ENCODE measurements at places on chromosomes 1 and 21.

GRCh38 chr1:245481261-245481660 lies 326.5 kb downstream of the KIF26B start:
- no peak for DNase-seq

- DNase-seq, result no peak
These were observed 47.6 kb downstream of the PKN2 start for GRCh38 chr1:88731475-88732269.

DNA sequence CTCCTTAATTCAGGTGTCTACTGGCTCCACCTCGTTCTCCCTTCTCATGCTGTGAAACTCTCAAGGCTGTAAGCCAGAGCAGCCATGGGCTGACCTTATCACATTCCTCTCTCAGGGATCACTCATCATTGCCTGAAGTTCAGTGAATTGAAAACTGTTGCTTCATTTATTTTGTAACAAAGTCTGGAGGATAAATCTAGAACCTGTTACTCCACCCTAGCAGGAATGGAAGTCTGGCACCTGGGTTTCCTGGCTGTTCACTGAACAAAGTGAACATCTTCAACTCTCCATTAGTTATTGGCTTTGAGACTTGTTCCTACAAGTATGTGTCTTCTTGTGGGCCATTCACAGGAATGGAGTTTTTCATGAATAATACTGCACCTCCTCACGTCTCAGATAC lies 584.1 kb downstream of the PTPRU start:
- DNase-seq, result no peak

DNA sequence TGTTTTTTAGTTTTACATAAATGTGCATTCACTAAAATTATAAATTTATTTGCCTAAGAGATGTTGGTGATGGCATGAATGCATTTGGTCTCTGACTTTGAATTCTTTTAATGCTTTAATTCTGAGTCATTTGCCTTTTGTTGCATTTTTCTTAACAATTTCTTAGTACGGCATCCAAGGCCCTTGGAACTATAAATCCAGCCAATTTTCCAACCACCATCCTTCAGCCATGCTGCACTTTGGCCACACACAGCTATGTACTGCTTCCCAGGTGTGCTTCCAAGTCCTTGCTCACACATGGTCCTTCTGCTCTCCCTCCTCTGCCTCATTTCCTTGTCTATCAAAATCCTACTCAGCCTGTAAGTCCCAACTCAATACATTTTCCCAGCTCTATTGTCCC lies 161.0 kb downstream of the DHRS3 start:
- DNase-seq, result no peak

- no peak for DNase-seq
These were observed 2.2 kb upstream of the RUNX3 start for GRCh38 chr1:24932284-24932683.

GRCh38 chr1:53328541-53329499 lies 950 bp upstream of the LRP8 start:
- DNase-seq, result peak; percentile 12

GRCh38 chr1:29634746-29635335 lies 398.5 kb downstream of the PTPRU start:
- DNase-seq, result no peak

- no peak for DNase-seq
These were observed 41.5 kb downstream of the UBE4B start for GRCh38 chr1:10074059-10074851.

DNA sequence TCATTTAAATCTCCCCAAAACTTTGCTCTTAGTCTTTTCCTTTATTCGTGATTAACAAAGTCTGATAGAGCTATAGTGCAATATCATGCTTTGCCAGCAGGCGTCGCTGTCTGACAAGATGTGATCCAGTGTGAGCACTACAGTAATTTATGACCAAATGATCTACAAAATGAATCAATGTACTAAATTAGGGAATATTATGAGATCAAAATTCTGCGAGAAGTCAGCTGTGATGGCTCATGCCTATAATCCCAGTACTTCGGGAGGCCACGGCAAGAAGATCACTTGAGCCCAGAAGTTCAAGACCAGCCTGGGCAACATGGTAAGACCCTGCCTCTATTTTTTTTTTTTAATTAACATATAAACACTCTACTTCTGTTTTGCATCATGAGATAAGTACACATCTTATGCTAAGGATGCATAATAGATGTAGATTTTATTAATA lies 3.6 kb upstream of the SPSB1 start:
- peak; percentile 79 for DNase-seq

GRCh38 chr1:14778898-14779865 lies 180.7 kb downstream of the KAZN start:
- no peak for DNase-seq

DNA sequence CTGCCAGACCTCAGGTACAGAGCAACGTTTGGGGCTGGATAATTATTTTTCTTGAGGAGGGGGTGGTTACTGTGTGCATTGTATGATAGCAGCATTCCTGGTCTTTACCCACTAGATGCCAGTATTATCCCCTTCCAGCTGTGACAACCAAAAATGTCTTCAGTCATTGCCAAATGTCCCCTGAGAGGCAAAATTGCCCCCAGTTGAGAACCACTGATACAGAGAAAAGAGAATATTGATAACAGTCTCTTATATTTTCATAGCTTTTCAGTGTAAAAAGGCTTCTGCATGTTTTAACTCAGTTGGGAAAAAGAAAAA lies 51.8 kb upstream of the SYT14 start:
- DNase-seq, result no peak

DNA sequence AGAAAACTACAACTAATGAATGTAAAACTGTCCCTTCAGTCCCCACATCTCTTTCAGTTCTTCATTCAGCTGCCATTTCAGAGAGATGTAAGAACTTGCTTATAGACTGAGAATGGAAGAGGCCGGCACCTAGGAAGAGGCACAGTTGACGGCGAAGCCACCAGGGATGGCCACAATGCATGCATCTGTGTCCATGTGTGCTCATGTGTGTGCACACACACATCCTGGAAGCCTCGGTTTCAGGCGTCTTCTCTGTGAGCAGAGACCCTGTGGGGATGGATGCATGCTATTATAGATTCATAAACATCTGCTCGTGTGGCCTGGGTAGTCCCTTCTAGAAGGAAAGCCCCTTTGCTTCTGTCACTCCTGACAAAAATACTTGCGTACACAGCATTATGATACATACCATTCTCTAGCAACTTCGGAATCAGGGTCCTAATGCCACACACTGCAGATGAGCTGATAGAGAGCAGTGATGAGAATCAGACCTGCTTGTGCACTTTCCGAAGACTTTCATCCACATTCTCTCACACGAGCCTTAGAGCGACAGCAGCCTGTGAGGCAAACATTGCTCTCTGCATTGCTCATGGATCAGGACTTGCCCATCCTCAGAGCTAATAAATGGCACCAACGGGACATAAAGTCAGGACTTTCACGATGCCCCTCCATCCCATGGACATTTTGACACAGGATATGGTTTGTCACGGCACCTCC lies 12.4 kb upstream of the GPR61 start:
- no peak for DNase-seq

- DNase-seq, result no peak
These were observed 899.2 kb downstream of the NCAM2 start for GRCh38 chr21:21897275-21897883.

GRCh38 chr1:15557008-15557407 lies 27.8 kb downstream of the AGMAT start:
- no peak for DNase-seq

DNA sequence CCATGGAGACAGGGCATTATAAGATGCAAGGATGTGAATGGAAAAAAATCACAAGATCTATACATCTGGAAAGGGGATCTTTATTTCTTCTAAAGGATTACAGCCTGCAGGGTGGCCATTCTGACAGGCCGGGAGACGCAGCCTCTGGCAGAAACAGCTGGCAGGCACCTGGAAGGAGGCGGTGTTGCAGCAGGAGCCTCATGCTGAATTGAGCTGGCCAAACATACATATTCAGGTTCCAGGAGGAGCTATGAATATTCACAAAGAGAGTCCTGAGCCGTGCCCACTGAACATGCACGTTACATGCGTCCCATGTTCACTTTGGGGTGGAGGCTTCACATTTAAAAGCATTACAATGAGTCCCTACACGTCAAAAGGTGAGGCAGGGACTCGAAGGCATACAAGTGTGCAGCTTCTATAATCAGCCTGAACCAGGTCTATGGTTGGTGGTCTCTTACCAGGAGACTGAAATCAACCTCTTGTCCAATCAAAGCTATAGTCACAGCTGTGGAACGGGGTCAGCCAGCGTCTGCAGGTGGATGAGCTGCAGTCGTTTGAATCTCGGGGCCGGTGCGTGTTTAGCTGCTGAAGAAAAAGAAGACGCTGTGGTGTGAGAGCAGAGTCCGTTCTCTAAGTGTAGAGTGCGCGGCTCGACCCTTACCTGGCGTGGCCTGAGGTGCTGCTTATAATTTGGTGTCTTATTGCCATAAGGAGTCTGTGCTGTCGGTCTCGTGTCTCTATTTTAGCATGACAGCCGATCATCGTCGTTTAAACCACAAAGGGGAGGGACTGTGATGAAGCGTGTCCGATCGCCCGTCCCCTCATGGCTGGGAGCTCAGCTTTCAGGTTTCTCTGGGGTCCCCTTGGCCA lies 183.0 kb downstream of the ETS2 start:
- no peak for DNase-seq

DNA sequence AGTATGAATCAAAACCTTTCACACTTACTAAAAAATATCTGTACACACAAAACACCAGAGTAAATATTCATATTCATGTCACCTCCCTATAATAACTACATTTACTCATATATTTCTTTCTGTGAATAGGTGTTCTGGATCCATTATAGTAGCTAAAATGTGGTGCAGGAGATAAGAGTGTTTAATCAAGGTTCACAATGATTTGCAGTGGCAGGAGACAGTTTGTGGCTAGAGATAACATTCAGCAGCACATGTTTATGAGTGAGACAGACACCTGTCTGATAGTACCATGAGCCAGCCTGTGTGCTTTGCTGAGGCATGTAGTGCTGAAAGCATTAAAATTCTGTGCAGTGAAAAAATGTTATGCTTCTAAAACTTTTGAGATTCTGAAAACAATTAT lies 410.3 kb downstream of the SRGAP2C start:
- no peak for DNase-seq
